Kidney (tissue), 22 donors: ENCODE measurements at places on chromosomes 7 and 10. TPM values are rescaled to one million over a fixed set of nuclear protein-coding genes. Genes with fewer than 3 reads are reported as not detected.

HOXA6 gene
- 22.0 TPM for total RNA-seq

DDC gene
- total RNA-seq, result 7.8 TPM

HELLS gene
- total RNA-seq, result 13.5 TPM

DRGX gene
- total RNA-seq, result not detected

NKX2-3 gene
- total RNA-seq, result not detected

AGMO gene
- total RNA-seq, result 1.4 TPM

GIMAP4 gene
- 61.4 TPM for total RNA-seq

ZNF736 gene
- total RNA-seq, result 24.5 TPM

SYT15 gene
- 12.7 TPM for total RNA-seq

LFNG gene
- 18.4 TPM for total RNA-seq

C7orf57 gene
- 0.63 TPM for total RNA-seq

HNRNPA2B1 gene
- total RNA-seq, result 433 TPM
